ENCODE measurements at places on chromosomes 12 and 14.
A peak's percentile ranks its signal among the peaks of the same experiment; 100 is the strongest.

- no peak for DNase-seq
These were observed 63.2 kb downstream of the SPRING1 start for GRCh38 chr12:116674643-116675183.

DNA sequence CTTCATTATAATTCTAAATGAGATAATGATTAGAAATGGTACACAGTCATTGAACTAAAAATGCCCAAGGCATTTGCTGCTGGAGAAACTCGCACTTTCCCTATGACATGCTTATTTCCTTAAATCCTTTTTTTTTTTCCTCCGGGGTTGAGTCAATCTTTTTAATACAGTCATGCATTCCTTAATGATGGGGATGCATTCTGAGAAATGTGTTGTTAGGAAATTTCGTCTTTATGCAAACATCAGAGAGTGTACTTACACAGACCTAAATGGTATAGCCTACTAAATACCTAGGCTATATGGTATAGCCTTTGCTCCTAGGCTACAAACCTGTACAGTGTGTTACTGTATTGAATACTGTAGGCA is 29.8 kb upstream of the DACT1 start:
- DNase-seq, result no peak

DNA sequence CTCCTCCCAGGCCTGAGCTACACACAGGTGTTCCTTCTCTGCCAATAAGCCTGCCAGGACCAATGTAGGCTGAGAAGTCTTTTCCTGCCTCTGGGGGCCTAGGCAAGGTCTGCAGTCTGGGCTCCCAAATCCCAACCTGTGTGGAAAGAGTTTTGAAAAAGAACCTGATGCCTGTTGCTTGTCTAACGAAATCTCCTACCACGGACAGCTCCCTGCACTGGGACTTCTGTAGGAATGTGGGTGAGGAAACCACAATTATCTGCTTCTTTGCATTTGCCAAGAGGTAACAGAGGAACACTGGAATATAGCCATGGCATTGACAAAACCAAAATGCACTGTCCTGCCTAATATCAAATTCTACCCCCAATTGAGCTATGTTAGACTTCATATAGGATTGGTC is 877.0 kb upstream of the TMEM132C start:
- no peak for DNase-seq

DNA sequence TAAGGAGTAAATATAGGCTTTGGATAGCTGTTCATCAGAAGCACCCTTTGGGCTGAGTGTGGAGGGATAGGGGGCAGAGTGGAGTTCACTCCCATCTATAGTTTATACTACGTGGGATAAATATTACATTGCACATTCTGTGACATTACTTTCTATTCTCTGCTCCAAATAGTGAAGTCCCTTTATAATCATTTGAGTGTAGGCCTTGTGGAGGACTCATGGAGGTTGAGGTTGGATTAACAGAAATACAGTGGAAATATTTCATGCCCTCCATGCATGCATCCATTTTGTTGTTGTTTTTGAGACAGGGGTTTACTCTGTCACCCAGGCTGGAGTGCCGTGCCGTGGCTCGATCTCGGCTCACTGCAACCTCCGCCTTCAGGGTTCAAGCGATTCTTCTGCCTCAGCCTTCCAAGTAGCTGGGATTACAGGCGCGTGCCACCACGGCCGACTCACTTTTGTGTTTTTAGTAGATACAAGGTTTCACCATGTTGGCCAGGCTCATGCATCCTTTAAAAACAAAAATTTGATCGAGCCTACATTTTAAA is 1.4 kb downstream of the CHPT1 start:
- DNase-seq, result no peak

- DNase-seq, result no peak
These were observed 149.6 kb downstream of the MED13L start for GRCh38 chr12:116127859-116128258.

DNA sequence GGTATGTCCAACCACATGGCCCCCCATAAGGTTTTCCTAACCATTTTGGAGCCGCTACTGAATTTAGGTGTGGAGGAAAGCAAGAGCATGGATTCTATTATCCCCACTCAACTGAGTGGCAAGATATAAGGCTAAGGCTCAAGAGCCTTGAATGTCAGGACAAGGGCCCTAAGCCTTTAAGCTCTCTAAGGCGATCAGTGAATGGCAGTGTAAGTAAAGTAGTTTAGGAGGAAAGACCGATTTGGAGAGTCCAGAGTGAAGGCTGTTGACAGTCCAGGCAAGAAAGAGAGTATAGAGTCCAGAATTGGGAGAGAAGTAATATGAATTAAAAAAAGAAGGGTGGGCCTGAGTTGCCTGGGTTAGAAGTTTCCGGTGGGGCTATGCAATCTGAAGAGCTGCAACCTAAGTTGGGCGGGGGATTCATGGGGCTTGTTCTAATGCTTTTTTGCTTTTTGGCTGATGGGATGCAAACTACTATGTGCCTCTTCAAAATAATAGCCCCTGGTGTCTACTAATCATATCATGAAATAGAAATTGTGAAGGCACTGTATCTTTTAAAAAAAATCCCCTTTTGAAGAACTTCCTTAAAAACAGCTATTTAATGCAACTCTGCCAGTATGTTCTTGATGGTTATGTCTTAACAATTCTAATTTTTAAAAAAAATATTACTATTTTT is at the start of gene SPIC:
Gene SPIC, plus strand, starts transcription at position 626 of the 676 bp plus-strand sequence. CDS start 1,569 bp downstream, outside the sequence.
- no peak for DNase-seq

DNA sequence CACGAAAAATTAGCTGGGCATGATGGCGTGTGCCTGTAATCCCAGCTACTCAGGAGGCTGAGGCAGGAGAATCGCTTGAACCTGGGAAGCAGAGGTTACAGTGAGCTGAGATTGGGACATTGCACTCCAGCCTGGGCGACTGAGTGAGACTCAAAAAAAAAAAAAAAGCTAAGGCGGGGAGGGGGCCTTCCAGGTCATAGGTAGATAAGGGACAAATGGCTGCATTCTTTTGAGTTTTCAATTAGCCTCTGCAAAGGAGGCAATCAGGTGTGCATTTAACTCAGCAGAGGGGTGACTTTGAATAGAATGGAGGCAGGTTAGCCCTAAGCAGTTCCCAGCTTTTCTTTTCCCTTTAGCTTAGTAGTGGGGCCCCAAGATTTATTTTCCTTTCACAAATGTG is 743 bp upstream of the AACS start:
- no peak for DNase-seq

DNA sequence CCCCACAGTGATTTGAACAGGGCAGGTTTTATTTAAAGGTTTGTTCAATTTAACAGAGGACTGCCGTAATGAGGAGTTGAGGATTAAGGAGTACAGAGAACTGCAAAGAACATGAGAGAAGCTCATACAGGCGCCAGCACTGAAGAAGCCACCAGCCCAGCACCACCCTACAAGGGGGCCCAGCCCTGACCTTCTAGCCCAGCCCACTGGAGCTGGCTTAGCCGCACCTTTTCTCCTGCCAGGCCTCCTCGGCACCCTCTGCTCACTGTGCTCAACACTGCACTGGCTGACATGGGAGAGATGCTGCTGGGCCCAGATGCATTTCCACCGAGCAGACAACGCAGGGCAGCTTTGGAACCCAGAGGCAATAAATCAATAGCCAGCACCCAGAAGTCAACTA is 36.5 kb upstream of the SFSWAP start:
- DNase-seq, result no peak

DNA sequence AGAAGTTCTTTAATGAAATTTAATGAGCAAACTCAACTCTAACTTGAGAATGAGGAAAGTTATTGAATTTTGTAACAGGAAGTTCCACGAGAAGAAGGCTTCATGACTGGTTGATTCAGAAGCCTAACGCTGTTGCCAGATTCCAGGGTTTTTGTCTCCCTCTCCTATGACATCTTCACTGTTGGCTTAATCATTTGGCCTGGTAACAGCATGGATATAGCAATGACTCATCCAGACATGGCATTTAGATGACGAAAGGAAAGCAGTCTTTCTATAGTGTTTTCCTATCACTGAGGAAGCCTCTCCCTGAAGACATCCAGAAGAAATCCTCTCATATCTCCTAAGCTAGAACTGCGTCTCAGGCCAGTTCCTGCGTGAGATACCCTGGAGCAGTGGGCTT is 9.4 kb upstream of the KCNA1 start:
- no peak for DNase-seq

DNA sequence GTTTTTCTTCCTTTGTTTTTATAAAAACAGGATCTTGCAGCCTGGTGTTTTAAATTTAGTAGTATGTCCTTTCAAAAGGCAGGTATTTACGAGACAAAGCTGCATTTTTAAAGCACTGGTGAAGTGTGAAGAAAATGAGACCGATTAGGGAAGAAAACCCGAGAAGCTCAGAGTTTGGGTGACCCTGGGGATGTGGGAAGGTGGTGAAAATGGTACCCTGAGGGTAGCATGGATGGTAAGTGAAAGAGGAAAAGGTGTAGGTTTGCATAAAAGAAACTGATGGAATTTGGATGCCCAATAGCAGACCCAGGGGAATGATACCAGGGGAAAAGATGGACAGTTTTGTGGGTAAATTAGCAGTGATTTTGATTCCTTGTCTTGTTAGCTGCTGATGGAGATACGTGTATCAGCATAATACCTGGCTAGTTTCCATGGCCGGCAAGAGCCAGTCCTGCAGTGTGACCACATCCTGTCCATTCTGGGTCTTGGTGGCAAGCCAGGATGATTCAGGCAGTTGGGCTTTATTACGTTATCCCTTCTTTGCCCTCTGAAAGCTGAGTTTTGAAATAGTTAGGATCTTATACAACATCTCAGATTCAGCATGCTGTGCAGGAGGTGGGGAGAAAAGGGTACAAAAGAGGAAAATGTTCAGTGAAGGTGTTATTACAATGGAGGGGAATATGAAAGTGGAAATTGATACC is 8.9 kb downstream of the BICD1 start:
- peak; percentile 30 for DNase-seq

DNA sequence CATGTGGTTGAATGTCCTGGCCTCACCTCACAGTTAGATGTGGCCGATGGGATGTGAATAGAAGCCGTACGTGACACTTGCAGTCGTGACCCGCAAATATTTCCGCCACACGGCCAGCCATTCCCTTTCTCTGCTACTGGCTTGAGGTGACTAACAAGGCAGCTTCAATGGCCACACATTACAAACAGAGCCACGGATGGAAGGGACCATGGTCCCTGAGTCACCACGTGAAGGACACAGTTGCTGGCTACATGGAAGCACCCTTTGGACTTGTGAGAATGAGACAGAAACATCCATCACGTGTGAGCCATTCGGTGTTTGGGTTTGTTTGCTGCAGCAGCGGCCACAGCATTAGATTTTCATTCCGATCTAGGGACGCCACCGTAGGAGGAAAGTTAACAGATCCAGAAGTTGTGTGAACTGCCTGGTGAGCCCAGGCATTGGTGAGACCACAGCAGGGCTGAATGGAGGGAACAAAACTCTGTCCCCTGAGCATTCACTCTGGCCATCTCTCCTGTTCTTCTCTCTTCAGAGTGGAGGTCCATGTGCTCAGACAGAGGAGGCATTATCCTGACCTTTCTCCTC is 33.5 kb upstream of the ADGRD1 start:
- no peak for DNase-seq

DNA sequence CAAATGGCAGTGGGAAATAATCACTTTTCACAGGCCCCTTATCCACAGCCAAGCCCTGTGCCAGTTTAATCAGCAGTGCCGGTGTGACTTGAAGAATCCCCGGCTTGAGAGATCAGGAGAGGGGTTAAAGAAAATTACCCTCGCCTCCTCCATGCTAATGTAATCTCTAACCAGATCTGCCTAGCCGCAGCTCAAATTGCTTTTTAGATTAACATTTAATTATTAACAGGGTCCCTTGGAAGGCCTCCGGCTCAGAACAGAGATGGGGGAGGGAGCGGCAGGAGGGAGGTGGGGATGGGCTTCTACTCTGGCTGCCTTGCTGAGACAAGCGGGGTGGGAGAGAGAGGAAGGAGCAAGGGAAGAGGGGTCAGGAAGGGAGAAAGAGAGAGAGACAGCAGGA is 24.0 kb downstream of the FAM222A start:
- no peak for DNase-seq
